Pancreas (tissue), 10 donors: ENCODE measurements at places on chromosomes 6 and 20. TPM values are rescaled to one million over a fixed set of nuclear protein-coding genes. Genes with fewer than 3 reads are reported as not detected.

DNA sequence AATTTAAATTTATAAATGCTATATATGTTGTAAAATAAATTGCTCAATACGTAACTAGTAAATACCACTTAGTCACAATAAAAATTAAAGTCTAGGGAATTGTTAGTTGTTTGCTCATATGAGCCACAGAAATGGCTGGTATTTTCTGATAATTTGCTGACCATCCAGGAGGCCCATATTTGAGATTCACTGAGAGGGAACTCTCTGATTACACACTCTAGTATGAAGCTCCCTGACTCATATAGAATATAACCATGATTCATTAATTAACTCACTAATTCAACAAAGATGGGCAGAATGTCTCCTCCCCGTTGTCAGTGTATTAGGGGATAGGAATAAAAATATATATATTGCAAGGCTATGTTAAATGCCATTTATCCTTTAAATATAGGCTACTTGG lies 46.6 kb upstream of the TMEM30A start:
- DNase-seq: no peak

DNA sequence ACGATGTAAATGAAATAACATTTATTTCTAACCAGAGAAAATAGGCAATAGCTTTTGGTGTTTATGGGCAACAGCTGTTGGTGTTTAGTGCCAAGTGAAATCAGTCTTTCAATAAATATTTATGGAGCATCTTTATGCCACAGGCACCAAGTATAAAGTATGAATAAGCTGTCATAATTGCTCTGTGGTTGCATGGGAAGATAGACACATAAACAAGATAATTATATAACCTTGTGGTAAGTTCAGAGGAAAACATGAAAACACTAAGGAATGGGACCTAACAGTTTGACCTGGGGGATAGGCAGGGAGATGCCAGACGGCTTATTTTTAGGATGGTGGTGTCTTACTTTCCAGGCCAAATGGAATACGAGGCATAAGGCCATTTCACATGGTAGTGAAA lies 110.9 kb downstream of the GFRAL start:
- DNase-seq: no peak

DNA sequence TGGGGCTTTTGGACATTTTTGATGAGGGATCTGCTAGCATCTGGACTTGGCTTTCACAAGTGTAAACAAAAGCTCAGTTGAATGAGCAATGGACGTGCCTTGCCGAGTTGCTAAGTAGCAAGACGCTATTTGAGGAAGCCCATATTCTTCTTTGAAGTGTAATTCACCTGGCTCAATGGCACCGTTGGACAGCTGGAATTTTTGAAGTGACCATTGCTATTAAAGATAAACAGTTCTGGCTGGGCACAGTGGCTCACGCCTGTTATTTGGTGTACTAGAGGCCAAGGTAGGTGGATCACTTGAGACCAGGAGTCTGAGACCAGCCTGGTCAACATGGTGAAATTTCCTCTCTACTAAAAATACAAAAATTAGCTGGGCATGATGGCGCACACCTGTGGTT lies 88.8 kb upstream of the SOX4 start:
- DNase-seq: no peak

DNA sequence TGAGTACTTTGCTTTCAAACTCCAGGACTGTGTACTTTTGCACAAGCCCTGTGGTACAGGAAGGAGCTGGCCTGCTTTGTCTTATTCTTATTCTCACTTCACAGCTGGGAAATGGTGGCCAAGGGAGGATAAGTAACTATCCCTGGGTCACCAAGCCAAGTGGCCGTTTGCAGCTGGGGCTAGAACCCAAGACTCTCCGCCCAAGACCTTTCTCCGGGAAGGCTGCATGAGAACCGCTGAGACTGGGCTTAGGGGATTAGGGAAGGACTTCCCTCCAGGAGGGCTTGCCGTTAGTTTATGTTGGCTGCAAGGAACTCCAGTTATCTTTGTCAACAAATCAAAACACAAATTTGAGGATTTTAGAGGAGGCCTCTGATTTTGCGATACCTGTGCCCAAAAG lies 343.2 kb upstream of the RNF24 start:
- no peak for DNase-seq

DNA sequence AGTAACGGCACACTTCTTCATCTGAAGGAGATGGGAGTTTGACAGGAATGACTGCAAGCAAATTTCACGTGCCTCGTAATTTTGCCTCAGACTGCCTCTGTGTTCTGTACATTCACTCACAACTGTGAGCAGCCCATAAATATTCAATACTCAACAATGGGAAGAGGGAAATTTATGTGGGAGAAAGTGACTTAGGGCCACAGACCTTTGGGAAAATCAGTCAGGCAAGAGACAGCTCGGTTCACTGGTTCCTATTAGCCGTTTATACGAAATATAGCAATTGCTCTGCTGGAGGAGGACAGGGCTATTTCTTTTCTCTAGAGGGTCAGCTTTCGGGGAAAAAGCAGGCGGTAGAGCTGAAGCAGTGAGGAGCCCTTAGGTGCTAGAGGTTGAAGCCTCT lies 28.0 kb downstream of the OPN5 start:
- no peak for DNase-seq

- DNase-seq: no peak
Observed at GRCh38 chr20:17655286-17655651, 26.8 kb downstream of the RRBP1 start.

Gene EGFL8
- 10.8 TPM for total RNA-seq
